Mucosa of gallbladder (tissue), 1 donor: ENCODE measurements at places on chromosomes 1 and 21. TPM values are rescaled to one million over a fixed set of nuclear protein-coding genes. Genes with fewer than 3 reads are reported as not detected.

Gene RAB29
- 30.1 TPM for total RNA-seq

- DNase-seq = no peak
Observed at GRCh38 chr1:228983231-228983660, 248.0 kb downstream of the RHOU start.

DNA sequence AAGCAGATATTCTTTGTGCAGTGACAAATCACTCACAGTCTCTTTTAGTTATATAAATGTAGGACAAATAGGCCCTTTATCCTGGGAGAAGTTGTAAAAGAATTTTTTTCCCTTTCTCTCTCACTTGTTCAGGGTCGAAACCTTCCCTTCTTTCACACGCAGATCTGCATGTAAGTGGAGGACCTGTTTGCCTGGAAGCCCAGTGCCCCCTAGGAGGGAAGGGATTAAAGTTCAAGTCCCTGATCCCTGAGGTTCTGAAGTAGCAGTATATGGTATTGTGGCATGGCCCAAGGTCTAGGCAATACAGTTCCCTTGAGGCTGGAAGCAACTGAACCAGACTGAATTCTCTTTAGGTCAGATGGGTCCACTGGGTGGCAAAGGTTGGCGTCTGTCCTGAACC lies 48.6 kb upstream of the PTGFRN start:
- no peak for DNase-seq

- DNase-seq = no peak
Observed at GRCh38 chr1:42955311-42956063, 3.2 kb downstream of the SLC2A1 start.

Gene OTUD7B
- total RNA-seq = 35.2 TPM

Gene CELA3A
- 25.1 TPM for total RNA-seq

GRCh38 chr1:155504207-155504606 lies 58.4 kb downstream of the ASH1L start:
- DNase-seq = no peak

Gene C1orf53
- total RNA-seq = 6.4 TPM

GRCh38 chr1:50438945-50439344 lies 15.7 kb upstream of the DMRTA2 start:
- no peak for DNase-seq

DNA sequence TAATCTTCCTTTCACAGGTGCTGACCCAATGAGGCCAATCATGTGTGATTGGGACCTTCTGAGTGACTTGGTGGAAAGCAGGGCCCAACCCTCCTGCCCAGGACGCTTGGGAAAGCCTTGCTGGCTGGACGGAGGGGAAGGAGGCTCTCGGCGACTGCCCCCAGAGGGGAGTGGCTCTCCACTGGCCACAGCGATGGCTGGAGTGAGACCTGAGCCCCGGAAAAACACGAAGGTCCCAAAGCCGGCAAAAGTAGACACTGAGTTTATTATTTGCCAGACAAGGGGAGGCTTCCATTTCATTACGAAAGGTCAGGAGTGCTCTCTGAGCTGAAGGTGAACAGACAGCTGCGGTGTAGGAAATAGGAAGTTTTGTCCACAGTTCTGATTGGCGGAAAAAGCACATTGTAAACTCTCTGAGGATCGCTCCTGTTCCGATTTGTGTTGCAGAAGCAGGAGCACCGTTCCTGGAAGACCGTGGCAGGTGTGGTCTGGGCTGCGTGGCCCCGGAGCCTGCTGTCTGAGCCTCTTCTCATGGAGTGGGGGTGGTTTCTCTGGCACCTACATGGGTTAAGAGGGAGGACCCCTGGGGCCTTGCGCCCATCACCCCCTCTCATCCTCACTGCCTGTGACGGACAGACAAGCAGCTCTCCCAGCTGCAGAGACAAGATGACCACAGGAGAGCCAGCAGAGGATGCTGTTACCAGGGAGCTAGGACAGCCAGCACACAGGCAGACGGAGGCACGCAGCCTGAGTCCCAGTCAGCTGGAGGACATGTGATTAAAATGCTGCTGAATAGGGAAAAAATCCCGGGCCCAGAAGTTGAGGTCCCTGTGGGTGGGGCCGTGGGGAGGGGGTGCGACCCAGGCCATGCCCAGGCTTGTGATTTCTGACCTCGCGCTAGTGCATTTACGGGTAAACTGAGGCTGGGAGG lies 41.5 kb downstream of the KRTAP10-1 start:
- DNase-seq = no peak

GRCh38 chr1:241308471-241308870 lies 48.5 kb downstream of the RGS7 start:
- DNase-seq = no peak

Gene ZNF593OS
- total RNA-seq = 0.29 TPM

DNA sequence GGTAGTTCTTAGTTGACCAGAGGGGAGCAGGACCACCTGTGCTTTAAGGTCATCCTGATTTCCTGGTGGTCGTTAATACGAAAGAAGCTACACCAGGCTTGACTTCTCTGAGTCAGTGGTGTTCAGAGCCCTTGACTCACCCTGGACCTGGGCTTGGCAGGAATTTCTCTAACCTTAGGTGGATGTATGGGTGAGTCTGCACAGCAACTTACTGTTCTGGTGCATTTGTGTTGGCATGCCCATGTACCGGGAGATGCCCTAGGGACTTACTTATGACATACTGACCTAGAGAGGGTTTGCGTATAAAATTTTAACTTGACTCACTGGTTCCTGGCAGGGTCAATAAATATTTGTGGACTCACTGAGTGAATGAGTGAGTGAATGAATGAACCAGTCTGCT lies 304.6 kb downstream of the DISC1 start:
- DNase-seq = no peak

DNA sequence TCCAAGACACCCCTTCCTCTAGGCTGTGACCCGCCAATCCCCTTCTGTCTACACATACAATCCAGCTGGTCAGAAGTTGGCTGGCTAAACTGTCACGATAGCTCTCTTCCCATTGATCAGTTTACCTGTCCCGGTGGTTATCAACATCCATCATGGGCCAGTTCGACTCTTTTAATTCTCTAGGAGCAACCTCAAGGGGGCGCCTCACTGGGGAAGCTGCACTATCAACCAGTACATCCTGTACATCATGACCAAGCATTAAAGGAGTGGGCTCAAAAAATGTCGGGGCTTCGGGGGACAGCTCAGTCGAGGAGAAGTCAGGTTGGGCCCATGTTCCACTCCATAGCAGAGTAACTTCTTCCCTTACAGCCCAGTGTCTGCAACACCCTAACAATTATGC lies 53.2 kb upstream of the B3GALNT2 start:
- DNase-seq = no peak
